ENCODE measurements at places on chromosomes 2 and 18.

- no peak for DNase-seq
Measured at GRCh38 chr18:75506913-75507312, 79.4 kb upstream of the SMIM21 start.

DNA sequence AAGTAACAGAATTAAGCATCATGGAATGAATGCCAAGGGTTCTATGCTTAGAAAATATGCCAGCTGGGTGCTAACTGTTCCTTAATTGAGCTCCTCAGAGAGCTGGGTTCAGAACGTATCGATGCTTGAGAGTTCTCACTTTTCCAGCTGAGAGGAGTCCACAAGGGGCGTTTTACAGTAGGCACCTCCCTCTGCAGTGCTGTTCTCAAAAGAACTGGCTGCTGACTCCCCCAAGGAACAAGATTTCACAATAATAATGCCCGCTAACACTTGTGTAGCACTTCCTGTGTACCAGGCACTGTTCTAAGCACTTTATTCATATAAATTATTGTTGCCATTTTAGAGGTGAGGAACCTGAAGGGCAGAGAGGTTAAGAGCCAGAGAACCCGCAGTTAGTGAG, 18.1 kb upstream of the TMEM237 start:
- DNase-seq = no peak

- DNase-seq = no peak
Measured at GRCh38 chr2:47631306-47631705, 151.6 kb upstream of the MSH6 start.

GRCh38 chr2:138742441-138743057, 37.6 kb downstream of the NXPH2 start:
- no peak for DNase-seq

DNA sequence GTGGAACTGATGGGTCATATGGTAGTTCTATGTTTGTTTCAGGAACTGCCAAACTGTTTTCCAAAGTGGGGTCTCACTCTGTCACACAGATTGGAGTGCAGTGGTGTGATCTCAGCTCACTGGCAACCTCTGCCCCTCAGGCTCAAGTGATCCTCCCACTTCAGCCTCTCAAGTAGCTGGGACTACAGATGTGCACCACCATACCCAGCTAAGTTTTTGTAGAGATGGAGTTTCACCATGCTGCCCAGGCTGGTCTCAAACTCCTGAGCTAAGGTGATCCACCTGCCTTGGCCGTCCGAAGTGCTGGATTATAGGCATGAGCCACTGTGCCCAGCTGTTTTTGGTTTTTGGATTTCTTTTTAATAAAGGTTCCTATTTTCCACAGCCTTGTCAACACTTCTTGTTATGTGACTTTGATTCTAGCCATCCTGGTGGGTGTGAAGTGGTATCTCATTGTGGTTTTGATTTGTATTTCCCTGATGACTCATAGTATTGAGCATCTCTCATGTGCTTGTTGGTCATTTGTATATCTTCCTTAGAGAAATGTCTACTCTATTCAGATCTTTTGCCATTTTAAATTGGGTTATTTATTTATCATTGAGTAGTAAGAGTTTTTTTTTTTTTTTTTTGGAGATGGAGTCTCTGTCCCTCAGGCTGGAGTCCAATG, 22.8 kb downstream of the NPC1 start:
- no peak for DNase-seq

- DNase-seq = no peak
Measured at GRCh38 chr2:69020496-69021426, 7.8 kb downstream of the ANTXR1 start.

- no peak for DNase-seq
Measured at GRCh38 chr2:101627285-101628029, 70.0 kb upstream of the MAP4K4 start.

DNA sequence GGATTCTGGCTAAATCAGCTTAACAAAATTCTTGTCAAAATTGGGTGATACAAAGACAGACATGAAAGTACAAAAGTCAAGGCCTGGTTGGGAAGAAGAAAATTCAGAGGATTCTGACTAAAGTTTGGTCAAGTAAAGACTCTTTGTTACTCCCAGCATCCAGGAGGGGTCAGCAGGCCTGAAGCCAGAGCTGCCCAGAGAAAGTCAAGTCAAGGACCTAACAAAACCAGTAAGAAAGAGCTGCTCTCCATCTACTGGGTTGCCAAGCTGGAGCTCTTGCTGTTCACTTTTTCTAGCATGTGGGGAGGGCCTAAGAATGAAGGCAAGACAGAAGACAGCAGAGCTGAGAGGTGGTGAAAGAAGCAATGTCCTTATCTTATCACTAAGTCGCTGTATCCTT, 143.3 kb downstream of the C1D start:
- no peak for DNase-seq

DNA sequence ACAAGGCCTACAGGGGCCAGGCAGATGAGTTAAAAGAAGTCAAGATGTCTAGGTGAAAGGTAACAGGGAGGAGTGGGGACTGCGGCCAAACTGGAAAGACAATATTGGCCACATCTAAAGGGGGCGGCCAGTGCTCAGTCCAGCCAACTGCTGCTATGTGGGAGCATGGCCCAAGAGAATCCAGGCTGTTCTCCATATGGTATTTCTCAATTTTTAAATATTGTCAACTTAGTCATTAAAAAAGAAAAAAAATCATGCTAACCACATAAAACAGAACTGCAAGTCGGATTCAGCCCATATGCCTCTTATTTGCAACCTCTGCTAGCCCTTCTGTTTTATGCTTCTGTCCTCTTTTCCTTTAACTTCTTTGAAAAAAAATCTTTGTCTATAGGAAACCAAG, 14.8 kb downstream of the TRABD2A start:
- no peak for DNase-seq

DNA sequence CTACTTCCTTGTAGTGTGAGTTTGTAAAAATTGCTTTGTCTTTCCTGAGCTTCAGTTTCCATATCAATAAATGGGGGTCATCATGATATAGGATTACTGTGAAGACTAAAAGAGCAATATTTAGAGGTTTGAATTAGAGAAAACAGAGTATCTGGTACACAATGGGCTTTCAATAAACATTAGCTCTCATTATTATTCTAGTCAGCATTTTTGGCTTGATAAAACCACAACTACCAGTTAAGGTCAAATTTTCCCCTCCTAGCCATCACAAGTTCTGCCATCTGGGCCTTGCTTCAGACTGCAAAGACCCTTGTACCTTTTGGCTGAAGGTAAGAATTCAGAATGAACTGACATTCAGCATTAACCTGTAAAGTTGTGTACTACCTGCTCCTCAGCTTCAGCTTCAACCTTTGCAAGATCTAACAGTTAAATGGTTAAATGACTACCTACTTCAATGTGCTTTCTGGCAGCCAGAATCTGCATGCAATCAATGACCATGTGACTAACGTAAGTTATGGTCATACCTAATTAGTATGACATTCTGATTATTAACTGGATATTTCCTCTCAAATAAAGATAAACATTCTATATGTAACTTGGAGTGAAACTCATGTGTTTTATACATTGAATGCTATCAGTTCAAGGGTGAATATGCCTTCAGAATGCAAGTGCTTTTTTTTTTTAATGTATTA, 52.7 kb upstream of the FRZB start:
- DNase-seq = no peak
